ENCODE measurements at places on chromosomes 2 and 18.

GRCh38 chr2:237909801-237910475 lies 50.5 kb downstream of the RAMP1 start:
- DNase-seq = no peak

GRCh38 chr2:74843899-74844298 lies 10.0 kb downstream of the HK2 start:
- DNase-seq = peak; percentile 43

DNA sequence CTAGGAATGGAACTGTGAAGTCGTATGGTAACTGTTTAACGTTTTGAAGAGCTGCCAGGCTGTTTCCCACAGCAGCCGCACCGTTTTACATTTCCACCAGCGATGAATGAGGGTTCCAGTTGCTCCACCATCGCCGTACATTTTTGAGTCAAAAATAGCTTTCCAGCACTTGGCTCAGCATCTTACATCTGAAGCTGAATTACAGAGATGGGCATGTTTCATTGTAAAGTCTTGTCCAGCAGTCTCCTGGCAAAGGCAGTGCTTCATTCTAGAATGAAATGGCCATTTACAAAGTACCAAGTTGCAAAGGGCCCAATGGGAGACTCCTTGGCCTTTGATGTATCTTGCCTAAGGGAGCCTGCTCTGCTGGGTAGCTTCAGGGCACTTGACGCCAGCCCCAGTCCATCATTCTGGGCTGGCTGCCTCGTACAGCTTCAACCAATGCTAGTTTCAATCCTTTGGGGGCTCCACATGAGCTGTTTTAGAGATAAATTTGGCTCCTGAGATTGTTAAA lies 45.1 kb downstream of the ATIC start:
- no peak for DNase-seq

DNA sequence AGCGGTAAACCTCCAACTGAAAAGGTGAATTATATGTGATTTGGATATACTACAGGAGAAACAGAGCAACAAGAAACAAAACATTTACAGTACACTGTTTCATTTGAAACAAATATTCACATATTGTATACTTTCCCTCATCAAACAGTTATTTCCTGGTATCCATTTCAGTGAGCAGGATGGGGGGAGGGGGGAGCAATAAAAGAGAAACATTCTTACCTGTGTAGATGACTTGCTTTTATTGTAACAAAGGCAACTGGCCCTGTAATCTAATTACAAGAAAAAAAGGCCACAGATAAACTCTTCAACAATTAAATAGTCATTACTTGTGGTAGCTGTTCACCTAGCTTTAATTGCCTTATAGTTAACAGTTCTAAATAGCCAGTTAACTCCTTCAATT lies 3.9 kb upstream of the PPP1CB start:
- no peak for DNase-seq
